Forelimb muscle (tissue), 1 donor: ENCODE measurements at places on chromosomes 6 and 20.

DNA sequence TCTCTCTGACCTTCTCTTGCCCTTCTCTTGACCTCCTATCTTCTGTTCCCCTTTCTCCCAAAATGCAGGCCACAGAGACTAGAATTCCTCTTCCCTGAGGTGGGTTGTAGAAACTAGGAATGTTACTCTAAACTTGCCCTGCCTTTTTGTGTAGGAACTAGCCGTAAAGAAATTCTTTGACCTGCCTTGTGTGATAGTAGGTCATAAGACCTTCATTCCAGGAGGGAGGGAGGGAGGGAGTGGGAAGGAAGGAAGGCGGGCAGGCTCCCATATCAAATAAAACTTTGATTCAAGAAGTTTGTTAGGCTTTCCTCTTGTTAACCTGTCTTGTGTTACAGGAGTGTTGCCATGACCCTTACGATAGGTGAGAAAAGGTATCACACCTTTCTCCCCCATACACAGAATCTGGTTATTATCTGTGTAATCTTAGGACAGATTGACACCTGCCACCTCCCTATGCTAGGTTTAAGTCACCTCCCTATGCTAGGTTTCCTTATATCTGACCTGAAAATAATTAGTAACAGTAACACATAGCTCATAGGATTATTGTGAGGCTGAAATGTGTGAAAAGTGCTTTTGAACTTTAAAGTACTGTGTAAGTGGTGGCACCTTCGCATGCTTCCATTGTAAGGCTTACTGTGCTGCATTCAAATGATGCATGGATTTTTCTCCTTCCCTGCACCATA, 32.6 kb upstream of the FUCA2 start:
- no peak for DNase-seq

- no peak for DNase-seq
Measured at GRCh38 chr20:62825986-62826645, 9.3 kb downstream of the COL9A3 start.

GRCh38 chr6:132020138-132020581, 69.0 kb upstream of the CCN2 start:
- DNase-seq = no peak

GRCh38 chr20:62989201-62989601, 17.6 kb downstream of the BHLHE23 start:
- no peak for DNase-seq

DNA sequence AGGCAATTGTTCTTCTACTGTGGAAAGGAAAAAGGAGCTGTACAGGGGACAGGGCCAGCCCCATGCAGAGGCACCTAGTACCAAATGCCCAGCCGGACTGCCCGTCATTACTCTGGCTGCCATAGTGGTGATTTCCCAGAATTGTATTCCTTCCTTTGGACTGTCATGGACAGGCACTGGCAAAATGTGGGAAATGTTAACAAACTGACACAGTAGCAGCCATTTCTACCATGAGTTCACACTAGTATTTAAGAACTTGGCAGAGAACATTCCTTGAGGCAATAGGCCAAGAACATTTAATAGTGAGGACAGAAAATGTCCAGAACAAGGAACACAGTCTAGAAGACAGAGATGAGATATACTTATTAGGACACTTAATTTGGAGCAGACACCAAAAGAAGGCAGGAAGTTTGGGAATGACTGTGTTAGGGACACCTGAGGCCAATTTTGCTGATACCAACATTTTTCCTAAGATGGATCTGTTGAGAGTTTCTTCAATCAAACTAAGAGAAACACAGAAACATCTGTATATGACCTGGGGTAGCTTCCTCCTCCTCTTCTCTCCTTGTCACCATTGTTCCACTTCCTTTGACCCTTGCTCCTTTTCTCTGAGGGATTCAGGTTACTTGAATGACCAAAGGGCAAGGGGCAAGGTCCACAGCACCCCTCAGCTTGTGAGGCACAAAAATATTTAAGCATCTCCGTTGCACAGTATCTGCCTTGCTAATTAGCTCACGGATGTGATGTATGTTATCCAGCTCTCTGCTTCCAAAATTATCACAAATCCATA, 14.9 kb downstream of the ADTRP start:
- no peak for DNase-seq

GRCh38 chr6:89970072-89970471, 75.8 kb downstream of the GJA10 start:
- no peak for DNase-seq

DNA sequence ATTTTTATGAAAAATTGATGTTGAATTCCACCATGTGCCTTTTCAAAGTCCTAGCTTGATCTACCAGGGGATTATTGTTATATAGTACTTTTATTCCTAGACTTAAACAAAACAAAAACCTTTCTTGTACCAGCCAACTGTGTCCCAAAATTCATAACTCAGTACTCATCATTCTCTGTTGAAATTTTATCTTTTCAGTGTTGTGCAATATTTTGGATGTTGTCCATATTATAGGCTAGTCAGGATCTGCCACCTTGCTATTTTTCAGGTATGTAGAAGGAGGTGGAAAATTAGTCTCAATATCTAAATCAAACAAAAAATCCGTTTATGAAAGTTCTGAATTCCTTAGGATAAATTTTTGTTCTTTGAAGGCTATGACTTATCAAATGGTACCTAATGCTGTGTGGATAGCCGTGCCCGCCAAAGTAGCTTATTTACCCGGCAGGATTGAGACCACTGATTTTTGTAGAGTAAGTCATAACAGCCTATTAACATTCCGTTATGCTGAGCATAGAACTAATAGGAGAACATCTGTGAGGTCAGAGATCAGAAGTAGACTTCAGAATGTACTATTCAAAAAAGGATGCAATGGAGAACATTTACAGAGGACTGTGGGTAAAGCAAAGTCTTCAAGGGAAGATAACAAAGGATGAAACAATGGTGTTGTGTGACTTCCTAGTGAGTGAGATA, 304.7 kb downstream of the SOX4 start:
- DNase-seq = no peak

DNA sequence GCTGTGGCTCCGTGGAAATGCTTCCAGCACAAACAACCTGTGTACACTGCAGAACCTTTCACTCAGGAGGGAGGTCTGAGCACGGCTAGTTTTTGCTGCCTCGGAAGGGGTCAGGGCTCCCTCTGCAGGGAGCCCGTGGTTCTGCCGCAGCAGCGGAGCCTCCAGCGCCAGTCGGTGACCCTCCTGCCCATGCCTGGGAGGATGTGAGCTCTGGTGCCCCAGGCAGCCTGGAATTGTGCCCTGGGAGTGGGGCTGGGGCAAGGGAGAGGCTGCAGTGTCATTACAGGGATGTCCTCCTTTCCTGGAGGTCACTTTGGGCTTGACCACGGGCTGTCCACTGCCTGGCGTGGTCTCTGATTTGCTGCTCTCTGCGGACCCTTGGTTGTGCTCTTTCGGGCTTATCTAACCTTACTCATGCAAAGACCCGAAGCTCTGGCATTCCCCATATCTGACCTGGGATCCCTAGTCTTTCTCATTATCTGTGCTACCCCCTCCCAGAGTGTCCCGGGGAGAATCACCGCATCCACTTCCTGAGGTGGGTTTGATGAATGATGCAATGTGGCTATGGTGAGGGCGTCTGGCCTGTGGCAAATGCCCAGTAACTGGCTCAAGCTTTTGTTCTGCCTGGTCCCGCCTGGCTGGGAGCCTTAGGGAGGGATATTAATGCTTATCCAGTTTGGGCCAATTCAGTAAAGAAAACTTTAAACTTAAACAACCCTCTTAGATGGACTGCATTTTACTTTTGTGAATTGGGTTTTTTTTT, 59.6 kb upstream of the TAGAP start:
- DNase-seq = no peak

DNA sequence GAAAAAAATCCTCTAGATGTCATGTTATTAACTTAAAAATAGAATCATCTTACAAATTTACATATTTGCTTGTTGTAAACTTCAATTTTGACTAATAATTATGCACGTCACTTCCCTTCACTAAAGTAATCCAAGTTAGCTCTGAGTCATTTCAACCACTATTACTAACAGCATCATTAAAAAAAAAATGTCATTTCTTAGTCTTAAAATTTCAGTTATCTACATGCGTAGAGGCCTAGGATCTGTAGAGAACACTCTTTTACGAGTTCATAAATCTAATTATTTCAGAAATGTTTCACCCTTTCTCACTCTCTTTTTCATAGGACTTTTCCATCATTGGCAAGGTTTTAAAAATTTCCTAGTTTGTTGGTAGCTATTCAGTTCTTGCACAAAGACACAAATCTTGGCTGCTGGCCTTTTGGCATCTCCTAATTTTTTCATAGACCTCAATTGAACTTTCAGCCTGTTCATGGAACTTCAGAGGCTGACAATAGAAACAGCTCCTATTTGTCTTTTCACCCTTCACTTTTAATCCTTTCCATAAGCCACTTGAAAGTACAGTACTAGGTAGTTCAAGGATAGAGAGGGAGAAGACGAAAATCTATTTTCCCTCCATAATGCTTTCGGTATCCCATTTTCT, 61.5 kb downstream of the OGFRL1 start:
- no peak for DNase-seq

DNA sequence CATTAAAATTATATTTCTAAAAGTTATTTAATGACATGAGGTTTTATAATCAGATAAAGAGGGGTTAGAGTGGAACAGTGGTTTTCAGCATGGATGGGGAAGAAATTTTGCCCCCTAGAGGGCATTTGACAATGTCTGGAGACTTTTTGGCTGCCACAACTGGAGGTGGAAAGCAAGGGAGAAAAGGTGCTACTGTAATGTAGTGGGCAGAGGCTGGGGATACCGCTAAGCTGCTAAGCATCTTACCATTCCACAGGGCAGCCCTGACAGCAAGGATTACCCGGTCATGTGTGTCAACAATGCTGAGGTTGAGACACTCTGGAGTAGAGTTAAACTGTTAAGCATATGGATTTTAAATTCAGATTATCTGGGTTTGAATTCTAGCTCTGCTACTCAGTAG, 52.9 kb upstream of the FABP7 start:
- no peak for DNase-seq

DNA sequence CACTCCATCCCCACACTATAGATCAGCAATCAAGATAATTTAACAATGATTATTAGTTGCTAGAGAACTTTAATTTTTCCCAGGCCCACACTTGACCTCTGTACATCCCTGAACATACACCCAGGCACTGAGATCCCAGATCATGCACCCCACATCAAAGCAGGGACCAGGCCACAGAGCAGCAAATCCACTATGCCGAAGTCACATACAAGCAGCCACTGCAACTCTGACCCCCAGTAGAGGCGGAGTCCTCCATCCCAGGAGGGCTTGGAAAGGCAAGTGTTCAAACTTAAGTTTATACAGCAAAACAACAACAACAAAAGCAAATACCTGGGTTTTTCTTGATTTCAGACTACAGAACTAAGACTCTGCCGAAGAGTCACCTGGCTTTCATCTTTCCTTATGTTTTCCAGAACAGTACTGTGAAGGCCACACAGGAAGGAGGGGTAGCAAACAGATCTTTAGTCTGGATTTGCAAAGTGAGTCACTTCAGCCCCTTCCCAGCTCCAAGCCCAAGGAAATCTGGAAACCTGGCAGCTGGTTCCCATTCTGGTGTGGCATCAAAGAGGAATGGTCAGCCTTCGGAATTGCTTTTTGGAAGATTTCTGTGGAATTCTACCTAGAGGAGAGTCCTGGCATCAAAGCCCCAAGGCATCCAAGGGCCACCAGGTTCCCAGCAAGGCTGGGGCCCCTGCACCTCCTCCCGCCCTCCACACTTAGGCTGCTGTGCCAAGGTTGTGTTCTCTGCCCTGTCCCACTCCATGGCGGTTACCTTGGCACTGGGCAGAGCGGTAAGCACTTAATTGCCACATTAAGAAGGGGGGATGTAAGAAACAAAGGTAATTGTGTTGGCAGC, 7.3 kb downstream of the JAG1 start:
- DNase-seq = no peak

GRCh38 chr6:11423667-11424066, 113.9 kb upstream of the TMEM170B start:
- no peak for DNase-seq

GRCh38 chr20:5977975-5978374, 27.5 kb downstream of the MCM8 start:
- no peak for DNase-seq

DNA sequence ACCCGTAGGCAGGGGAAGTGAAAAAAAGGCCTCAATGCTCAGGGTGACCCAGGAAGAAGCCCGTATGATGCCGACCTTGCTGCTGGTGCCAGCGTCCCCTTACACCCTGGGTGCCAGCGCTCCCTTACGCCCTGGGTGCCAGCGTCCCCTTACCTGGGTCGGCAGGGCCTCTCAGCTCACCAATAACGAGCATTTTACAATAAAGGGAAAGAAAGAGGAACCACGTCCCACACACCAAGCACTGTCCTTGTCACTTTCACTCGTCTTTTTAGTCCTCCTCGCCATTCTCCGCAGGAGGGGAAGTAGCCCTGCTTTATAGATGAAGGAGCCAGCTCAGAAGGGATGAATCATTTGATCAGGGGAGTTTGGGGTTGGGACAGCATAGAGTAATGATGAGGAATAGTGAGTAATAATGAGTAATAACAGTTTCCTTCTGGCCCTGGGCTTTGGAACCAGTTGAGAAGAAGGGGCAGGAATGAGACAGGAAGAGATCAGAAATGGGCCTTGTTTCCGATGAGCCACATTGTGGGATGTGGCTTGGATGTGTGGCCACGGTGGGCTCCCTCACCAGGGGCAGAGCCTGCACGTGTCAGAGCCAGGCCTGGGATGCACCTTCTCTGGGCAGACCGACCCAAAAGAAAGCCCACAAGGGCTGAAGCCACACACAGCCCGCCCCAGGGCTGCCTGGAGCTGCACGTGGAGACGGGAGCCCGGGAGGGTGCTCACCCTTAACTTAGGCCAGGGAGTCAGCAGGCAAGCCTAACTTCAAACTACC, 75.7 kb downstream of the SYNJ2 start:
- no peak for DNase-seq

DNA sequence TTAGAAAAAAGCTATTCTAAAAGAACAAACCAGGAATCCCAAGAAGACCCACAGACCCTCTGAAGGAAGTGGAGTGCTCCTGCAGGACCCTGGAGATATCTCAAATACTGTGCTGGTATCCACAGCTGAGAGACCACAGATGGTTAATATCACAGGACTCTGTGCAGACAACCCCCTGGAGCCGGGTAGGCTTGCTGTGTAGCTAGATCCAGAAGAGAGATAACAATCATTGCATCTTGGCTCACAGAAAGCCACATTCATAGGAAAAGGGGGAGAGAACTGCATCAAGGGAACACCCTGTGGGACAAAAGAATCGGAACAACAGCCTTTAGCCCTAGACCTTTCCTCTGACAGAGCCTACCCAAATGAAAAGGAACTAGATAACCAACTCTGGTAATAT, 689.5 kb downstream of the PHF3 start:
- no peak for DNase-seq

GRCh38 chr6:81950877-81951276, 198.4 kb upstream of the TENT5A start:
- DNase-seq = no peak
